ENCODE measurements at places on chromosomes 2 and 18.

DNA sequence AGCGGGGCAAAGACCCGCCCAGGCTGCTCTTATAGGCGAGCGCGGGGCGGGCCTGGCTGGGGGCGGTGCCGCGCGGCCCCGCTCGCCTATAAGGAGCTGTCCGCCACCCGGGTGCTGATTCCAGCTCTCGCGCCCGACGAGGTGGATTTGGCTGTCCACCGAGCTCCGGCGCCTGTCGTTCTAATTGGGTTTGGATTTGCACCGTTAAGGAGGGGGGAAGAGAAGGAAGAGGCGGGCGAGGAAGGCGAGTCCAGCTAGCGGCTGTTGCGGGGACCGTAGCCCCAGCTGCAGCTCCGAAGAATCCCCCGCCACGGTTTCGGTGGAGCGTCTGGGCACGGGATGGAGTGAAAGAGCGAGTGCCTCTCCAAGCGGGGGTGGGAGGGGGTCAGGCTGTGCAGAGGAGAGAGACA, at the start of gene CNTNAP5:
CNTNAP5 (plus strand) TSS at position 117 of the 410 bp plus-strand sequence. CDS start 364 bp downstream, outside the sequence.
- DNase-seq, result no peak

- no peak for DNase-seq
Observed at GRCh38 chr18:51458861-51459260, 261.4 kb upstream of the MEX3C start.

GRCh38 chr18:34704823-34705222, 5.3 kb upstream of the DTNA start:
- DNase-seq, result no peak

GRCh38 chr2:227653419-227653818, 13.2 kb upstream of the SCYGR5 start:
- DNase-seq, result no peak

DNA sequence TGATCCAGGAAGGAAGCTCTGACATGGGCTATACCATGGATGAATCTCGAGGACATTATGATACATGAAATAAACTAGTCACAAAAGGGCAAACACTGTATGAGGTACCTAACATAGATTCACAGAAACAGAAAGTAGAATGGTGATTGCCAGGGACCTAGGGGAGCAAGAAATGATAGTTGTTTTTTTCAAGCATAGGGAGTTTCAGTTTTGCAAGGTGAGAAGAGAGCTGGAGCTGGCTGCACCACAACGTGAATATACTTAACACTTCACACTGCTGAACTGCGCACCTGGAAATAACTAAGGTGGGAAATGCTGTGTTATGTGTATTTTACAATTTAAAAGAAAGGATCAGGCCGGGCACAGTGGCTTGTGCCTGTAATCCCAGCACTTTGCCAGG, 13.2 kb upstream of the AGAP1 start:
- DNase-seq, result no peak

- DNase-seq, result no peak
Observed at GRCh38 chr2:68723181-68723580, 11.4 kb upstream of the ARHGAP25 start.

GRCh38 chr2:88659538-88659915, 31.9 kb upstream of the RPIA start:
- DNase-seq, result no peak

DNA sequence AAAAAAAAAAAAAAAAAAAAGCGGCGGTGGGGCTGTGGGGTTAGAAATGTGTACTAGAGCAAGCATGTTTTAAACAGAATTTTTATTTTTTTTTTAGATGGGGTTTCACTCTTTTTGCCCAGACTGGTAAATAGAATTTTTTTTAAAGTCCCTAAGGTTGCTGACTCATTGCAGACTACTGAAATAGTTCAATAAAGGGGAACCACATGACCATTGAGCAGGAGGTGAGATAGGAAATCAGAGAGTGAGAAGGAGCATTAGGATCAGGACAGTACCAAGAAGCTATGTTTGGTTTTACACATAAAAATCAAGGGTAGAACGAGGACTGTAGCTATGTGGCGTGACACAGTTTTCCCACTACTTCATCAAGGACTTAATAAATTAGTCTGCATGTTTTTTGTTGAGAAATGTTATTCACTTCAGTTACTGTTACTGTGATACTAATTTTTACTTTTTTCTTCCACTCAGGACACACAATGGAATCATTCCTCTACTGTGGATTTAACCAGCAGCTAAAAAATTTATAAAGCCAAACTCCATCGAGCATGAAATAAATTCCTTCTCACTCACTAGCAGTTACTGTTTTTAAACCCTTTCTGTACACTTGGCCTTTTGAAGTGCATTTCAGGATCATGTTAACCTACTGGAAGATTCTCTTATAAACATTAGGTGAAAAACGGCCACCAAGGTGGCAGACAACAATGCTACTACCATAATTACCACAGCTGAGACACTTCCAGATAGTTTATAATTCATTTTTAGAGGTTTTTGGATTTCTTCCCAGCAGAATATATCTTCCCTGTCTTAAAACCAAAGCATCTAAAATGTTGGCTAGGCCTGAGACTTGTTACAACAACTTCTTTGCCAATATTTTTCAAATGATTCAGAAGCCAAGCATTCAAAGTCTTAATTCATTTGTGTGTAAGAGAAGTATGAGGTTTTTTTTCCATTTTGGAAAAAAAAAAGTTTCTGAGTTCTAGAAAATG, 33.2 kb downstream of the LAMA1 start:
- DNase-seq, result no peak

- no peak for DNase-seq
Observed at GRCh38 chr18:50558948-50559751, 737 bp upstream of the MAPK4 start.

GRCh38 chr2:10337449-10338269, 35.0 kb downstream of the HPCAL1 start:
- no peak for DNase-seq

DNA sequence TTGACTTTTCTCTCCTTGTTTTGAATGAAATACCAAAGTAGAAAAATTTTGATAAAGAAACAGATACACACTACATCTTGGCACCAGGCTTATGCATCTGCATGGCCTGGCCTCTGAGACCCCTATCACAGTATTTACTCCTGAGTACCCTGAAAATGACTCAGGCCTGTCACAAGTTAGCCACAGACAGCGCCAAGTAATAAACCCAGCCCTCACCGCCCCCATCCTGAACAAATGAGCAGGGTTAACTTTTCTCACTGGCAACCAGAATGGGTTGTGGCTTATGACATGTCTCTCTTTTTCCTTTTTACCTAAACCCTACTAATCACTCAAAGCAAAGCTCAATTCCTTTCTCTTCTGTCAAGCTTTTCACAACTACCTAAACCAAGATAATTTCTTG, 35.3 kb downstream of the SPRED2 start:
- DNase-seq, result no peak

GRCh38 chr18:63869851-63870250, 17.7 kb upstream of the SERPINB2 start:
- DNase-seq, result no peak

- DNase-seq, result no peak
Observed at GRCh38 chr2:193240752-193241151, 1046.0 kb upstream of the TMEFF2 start.

DNA sequence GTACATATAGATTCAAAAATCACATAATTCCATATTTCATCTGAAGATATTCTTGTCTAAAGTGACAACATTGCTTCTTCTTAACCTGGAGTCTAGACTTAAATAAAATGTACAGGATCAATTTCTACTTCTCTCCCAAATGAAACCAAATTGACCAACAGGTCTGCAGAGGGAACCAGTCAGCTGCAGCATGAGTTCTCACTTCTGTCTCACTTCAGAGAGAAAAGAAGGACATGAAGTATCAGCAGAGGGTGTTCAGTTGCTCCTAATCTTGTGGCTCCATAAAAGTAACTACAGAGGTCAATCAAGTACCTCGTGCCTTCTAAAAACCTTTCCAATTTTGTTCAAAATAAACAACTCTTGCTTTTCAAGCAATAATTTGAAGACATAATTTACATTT, 47.2 kb upstream of the MAP2 start:
- no peak for DNase-seq

DNA sequence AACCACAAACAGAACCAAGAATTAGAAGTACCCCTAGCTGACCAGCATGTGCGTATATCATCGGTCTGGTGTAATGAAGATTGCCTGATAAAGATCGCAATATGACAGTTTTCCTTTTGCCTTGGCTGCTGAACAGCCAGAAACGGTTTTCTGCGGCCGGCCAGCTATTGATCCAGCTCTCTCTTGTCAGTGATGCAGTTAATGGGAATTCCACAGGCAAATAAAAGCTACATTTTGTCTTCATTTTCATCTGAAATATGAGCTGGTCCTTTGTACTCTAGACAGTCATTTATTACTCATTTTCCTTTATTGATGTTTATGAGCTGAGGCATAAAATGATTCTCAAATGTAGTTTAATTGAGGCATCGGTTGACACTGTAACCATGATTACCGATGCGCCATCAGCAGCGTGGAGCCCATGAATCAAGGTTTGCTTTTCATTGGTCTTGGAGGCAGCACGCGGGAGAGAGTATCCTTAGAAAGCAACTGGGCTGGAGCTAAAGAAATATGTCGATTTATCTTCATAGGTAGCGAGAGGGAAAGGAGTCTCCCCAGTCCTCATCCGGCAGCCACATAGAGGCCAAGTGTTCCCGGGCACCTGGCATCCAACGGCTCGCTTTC, 535.2 kb downstream of the GALR1 start:
- no peak for DNase-seq

GRCh38 chr2:143246815-143247744, 117.9 kb downstream of the ARHGAP15 start:
- peak; percentile 27 for DNase-seq

DNA sequence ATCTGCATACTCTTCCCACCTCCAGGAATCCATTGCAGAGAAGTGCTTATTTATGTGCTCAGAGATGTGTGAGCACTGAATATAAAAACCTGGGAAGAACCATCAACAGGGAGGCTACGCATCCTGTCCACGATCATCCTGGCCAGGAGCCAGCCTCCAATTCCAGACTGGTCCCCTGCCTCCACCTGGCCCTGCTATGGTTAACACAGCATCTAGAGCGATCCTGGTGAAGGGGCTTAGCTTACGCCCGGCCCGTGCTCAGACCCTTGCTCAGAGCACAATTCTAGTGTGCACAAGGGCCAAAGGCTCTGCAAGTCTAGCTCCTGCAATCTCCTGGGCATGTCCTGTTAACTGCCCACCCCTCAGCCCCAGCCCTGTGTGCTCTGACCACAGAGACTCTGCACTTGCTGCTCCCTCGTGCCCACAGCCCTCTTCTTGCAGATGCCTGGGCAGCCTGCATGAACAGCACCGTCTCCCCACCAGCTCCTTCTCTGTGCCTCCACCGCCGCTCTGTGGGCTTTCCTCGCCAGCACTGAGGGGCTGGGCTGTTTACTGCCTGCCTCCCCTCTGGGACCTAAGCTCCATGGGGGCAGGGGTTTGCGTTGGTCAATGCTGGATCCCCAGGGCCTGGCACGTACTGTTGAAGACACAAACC, 6.5 kb downstream of the PER2 start:
- no peak for DNase-seq

GRCh38 chr18:50453014-50453680, 78.3 kb downstream of the SKA1 start:
- no peak for DNase-seq

GRCh38 chr2:229591611-229592010, 122.7 kb downstream of the DNER start:
- no peak for DNase-seq

GRCh38 chr2:85723707-85724360, 29.7 kb downstream of the GNLY start:
- DNase-seq, result no peak

DNA sequence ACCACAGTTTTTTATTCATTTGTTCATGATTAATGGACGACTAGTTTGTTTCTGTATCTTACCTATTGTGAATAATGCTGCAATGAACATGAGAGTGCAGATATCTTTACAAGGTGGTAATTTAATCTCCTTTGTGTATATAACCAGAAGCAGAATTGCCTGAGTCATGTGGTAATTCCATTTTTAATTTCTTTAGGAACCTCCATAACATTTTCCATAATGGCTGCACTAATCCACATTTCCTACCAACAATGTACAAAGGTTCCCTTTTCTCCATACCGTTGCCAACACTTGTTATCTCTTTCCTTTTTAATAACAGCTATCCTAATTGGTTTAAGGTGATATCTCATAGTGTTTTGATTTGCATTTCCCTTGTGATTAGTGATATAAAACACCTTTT, 36.5 kb downstream of the NCOA1 start:
- no peak for DNase-seq

DNA sequence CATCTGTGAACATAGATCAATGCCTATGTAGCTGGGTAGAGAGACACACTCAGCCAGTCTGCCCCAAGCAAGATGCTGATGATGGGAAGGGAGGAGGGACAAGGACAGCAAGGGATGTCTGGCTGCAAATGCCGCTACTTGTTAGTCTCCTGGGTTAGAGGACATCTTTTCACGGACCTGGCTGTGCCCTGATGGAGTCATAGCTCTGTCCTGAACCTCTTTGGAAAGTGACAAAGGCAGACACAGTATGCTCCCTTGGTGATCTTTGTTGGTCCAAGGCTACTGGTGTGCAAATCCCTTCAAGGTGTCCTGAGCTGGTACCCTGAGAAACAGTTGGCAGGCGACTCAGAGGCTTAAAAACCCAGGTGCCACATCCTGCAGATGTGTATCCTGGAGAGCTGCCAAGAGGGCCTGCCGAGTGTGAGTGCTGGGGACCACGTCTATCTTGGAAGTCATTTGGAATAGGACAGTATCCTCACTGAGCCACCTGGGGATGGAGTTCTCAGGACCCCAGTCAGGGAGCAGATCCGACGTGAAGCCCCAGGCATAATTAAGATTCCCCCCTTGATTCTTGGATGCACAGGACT, 10.8 kb downstream of the FOSL2 start:
- DNase-seq, result no peak

DNA sequence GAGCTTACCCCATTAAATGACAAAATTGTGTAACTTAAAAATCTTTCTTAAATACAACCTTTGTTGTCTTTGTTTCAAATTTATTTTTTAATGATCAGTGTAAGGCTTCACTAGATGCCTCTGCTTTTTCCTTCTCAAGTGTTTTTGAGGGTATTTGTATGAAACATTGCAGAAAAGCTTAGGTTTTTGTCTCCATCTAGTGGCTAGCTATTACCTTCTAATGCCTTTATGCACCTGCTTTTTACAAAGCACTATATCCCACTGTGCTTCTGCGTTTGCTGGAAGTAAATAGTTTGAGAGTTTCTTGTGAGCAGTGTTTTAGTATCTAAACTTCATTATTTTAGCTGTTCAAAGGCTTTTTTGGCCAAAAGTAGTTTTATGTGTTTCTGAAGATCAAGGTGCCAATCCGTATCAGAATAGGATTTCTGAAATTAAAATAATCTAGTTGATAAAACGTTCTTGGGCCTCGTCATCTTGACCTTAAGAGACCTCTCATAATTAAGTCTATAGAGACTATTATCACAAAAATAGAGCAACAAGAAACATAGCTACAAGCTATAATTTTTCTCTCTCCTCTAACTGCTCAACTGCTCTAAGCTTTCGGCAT, 47.0 kb downstream of the IWS1 start:
- no peak for DNase-seq

- DNase-seq, result no peak
Observed at GRCh38 chr2:43460174-43460546, 135.7 kb downstream of the THADA start.

GRCh38 chr2:172373076-172373475, 54.3 kb upstream of the ITGA6 start:
- DNase-seq, result no peak

GRCh38 chr2:69549421-69549820, 94.1 kb downstream of the AAK1 start:
- DNase-seq, result no peak

GRCh38 chr18:2692508-2692907, 37.0 kb downstream of the SMCHD1 start:
- DNase-seq, result no peak

GRCh38 chr2:105324101-105324500, 5.4 kb downstream of the TGFBRAP1 start:
- no peak for DNase-seq

All from CD4-positive, alpha-beta T cell treated with Interleukin-15 for 1 hour (primary cell).